Immature natural killer cell (primary cell): ENCODE measurements at places on chromosomes 5 and 9.

- no peak for DNase-seq
These were observed 335.3 kb upstream of the TLE4 start for GRCh38 chr9:79236466-79236865.

DNA sequence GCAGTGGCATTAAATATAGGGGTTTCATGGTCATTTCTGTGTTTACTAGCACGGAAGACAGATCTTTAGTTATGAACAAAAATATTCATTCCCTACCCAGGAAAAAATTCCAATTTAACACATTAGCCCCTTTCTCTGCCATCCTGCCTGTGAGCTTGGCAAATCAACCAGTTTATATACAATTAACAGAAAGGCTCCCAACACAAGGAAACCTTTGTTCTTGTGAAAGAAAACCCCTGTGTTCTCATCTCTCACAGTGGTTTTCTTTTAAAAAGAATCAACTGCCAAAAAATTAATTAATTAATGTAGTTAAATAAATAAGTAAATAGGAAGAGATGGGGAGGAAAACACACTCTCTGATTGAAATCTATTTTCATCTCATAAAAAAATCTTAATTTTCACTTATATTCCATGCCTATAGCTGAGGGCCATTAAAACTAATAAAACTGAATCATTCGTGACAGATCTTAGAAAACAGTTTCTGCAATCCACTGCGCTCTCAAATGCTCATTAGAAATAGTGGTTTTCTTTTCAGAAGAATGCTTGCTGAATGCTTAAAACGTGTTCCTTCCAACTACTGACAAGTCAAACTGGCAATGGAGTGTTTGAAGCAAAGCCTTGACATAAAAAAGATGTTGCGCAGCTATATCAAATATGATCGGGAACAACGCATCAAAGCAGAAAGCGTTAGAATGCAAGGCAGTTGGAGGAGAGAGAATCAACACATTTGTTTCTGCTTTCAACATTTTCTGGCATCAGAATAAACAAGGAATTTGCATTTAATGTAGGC, 387.7 kb downstream of the TLR4 start:
- DNase-seq, result no peak

DNA sequence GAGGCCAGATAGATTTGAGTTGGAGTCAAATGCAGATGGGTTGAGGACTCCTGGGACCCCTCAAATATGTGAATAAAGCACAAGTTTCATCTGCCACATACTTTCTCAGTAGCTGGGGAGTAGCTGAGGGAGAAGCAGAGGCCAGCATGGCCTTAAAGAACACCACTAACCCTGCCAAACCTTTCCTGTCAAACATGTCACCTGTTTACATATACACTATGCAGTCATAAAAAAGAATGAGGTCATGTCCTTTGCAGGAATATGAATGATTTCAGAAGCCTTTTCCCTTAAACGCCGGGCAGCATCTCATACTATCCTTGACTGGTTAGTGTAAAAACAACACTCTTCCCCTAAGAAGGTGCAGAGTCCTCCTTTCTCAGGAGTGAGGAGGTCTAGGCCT, 25.2 kb upstream of the HSD17B4 start:
- DNase-seq, result no peak

- no peak for DNase-seq
These were observed 63.5 kb downstream of the C9orf50 start for GRCh38 chr9:129557192-129558036.

- DNase-seq, result no peak
These were observed 140.1 kb upstream of the PALM2AKAP2 start for GRCh38 chr9:109639674-109640579.

GRCh38 chr5:103645816-103646215, 83.2 kb upstream of the NUDT12 start:
- no peak for DNase-seq

DNA sequence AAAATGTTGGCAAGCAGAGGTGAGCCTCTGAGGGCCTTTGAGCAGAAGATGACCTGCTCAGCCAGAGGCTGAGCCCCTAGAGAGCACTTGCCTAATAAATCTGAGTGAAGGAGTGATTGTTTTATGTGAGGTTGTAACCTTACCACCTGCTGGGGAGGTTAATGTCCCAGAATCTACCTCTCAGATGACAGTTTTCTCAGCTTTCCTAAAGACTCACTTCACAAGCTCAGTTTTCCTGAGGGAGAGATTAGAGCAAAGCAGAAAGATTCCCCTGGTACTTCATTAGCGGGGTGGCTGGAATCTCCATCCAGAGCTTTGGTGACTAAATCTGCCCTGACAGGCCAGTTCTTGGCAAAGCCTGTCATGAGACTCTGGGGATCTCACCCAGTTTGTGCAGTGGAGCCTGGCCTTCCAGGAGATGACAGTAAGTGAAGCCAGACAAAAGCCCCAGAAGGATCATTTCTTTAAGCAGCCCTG, 48.8 kb upstream of the GALNT10 start:
- DNase-seq, result no peak

DNA sequence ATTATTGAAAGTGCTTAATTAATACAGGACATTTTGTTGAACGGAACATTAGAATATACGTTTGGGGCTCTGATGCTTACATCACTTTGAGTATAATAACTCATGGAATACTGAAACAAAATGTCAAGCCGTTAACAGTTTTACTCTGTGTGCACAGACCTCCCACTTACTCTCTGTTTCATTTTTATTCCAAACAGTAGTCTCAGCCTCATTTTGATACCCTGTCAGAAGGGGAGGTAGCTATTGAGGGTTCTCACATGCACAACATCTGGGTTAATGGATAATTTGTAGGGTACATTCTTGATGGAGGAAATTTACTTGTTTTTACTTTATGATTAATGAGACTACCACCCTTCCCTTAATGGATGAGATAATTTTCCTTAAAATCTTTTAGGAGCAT, 59.0 kb downstream of the SCAMP1 start:
- no peak for DNase-seq

- no peak for DNase-seq
These were observed 106.8 kb upstream of the SARDH start for GRCh38 chr9:133844881-133845410.

DNA sequence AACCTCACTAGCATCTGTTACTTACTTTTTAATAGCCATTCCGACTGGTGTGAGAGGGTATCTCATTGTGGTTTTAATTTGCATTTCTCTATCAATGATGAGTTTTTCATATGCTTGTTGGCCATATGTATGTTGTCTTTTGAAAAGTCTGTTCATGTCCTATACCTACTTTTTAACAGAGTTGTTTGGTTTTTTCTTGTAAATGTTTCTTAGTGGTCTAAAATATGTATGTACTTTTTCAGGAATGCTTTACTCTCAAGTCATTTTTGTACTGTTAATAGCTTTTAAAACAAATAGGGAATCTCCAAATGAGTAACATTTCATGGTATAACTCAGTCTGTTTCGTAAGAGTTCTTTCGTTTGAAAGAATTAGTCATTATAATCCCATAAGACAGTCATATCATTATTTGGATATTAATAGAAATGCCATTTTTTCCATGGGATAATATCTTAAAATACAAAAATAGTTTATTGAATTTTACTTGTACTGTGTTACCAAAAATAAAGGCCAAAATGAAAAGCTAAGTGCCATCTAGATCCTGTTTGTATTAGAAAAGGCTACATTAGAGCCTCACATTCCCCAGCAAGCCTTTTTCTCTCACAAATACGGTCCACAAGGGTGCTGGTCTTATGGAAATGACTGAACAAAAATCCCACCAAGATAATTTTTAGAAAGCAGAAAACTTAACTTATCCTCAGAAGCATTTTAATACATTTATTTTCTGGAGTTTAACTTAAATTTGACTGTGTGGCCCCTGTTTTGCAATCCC, 247.7 kb downstream of the PJA2 start:
- no peak for DNase-seq

DNA sequence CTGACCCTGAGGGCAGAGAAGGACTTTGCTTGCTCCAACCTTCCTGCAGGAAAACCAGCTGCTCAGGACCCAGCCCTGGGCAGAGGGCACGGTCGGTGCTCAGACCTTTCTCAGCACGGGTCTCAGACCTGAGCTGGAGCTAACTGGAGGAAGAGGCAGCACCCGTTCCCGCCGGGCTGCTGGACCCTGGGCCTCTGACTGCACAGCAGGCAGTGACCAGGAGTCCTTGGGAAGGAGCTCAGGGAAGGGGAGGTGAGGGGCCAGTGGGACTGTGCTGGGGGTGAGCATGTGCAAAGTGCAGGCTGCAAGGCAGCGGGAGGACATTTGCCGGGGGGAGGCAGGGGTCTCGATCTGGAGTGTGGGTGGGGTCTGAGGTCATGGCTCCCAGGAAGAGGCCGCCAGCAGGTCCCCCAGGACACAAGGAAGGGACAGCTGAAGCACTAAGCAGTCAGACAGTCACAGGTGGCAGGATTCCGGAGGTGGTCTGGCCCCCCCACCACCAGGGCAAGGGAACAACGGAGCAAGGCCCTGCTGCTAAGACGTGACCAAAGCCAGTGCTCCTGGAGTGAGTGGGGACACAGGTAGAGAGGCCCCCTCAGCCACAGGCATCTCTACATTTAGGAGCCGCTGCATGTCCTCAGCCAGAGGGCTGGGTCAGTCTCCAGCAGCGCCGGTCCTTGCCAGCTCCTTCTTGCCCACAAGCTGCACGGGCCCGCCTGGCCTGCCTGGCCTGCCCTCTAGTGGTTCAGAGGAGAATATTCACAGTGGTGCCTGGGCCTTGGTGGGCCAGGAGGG, 4.8 kb upstream of the DPM2 start:
- DNase-seq, result peak; percentile 56

DNA sequence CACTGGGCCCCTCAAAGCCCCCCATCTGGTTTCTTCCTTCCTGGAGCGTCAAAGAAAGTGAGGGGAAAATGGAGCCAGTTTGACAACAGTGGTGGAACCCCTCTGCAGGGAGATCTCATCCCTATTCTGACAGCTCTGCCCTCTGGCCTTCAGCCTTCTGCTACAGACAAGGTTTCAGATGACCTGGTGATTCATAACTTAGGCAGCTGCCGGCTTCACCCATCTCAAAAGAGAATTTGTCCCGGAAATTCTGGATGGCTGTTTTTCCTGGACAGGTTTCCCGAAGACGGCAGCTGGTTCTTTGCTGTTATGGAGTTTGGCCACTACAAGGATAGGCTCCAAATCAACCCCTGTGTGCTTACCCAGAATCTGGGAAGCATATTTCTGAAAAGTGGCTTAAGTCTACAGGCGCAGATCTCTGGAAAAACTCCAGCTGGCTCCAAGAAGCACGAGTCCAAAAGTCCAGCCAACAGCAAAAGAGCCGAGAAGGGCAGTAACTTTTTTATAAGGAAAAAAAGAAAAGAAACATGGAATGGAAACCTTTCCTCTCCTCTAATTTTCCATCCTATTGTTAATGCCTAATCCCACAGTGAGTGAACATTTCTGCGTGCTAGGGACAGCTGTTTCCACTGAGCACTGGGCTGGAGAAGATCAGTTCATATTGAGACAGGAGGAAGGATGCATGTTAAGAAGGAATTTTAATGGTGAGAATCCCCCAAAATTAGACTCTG, 54.5 kb downstream of the ZNF366 start:
- DNase-seq, result no peak

DNA sequence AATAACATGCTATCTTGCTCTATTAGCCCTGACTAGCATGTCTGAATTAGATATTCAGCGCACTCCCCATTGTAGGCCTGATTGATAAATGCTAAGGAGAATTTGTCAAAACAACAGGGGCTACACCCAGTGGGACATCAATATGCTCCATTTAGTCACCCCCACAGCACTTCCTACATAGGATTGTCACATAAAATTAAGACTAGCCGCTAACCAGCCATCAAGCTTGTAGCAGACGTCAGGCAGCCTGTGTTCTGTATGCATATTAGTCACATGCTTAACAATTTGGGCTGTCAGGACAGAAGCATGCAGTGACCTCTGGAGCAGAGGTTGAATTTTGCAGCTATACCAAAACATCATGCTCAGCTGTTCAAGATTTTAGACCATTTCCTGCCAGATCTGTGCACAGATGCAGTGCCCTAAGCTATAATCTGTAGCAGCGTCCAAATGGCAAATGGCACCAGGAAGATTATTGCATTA, 197.4 kb upstream of the ISL1 start:
- no peak for DNase-seq

DNA sequence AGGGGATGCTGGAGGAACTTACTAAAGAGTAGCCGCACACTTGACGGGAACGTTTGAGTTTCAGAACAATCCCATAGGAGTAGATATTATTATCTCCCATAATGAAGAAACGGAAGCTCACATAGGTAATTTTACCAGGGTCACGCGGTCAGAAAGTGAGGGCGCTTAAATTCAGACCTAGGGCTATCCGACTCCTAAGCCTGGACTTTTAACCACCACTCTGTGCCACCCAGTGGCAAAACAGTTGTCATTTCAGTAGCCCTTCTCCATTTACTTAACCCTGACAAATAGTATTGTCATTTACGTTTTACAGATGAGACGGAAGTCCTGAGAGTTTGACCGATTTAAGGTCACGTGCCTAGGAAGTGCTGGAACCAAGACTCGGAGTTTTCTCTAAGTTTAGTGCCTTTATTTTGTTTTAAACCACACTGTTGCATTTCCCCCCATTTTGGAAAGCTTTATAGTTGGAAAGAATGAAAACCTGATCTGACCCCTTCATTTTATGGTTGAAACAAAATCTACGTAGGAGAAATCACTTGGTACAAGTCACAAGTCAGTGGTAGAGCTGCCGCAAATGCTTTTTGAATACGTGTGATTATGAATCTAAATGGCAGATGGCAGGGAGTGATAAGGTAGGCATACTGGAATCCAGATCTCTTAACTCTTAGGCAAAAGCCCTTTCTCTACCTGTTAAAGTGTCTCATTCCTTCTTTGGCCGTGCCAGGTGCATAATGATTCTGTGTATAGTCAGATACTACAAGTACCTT, 650 bp downstream of the MRRF start:
- DNase-seq, result peak; percentile 64

DNA sequence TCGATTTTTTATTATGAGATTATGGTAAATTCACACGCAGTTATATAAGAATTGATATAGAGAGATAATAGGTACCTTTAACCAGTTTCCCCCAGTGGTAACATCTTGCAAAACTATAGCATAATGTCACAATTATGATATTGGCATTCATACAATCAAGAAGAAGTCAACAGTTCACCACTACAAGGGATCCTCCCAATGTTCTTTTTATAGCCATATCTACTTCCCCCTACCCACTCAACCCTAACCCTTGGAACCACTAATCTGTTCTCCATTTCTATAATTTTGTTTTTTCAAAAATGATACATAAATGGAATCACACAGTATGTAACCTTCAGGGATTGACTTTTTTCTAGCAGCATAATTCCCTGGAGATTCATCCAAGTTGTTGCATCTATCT, 9.8 kb downstream of the ACTL7B start:
- DNase-seq, result no peak

DNA sequence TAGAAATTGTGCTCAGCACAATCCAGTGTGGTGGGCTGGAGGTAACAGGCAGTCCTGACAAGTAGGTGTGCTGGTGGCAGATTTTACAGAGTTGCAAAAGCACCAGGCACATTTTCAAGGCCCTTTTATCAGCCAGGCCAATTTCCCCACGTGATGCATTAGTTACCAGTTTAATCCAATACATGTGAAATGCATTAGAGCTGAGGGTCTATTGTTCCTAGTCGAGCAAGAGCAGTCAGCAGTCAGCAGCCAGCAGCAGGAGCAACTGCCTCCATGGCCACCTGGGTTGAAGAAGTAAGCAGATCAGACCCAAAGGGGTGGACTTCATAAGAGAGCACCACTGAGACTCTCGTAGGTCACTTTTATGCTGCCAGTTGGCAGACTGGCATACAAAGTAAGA, 76.7 kb downstream of the EPB41L4A start:
- DNase-seq, result no peak

GRCh38 chr5:119417891-119418605, 34.2 kb upstream of the HSD17B4 start:
- no peak for DNase-seq
